ENCODE measurements at places on chromosomes 16 and 17.

DNA sequence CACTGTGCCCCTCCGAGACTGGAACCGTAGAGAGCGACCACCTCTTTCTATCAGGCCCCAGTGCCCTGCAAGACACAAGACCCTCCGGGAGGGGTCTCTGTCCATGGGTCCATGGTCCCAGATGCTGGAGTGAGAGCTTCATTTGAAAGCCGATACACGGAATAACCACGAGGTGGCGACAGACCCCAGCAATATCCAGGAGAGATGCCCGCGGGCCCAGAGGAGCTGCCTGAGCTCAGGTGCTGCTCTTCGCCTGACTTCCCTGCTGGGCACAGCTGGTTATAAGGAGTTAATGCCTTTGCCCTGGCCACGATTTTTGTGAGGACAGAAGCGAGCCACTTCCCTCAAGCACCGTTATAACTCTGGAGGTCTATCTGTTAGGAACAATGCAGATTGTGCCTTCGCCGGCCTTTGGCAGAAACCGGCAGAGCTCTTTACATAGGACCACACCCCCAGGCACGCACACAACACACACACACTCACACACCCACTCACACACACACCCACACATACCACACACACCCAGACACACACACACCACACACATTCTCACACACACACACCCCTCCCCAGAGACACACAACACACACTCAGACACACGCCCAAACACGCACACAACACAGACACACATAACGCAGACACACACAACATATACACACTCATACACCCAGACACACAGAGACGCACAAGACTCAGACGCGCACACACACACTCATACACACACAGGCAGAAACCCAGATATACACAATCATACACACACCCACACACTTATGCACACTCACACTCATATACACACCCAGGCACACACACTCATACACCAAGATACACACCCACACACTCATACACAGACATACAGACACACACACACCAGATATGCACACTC is 436.4 kb downstream of the SOX9 start:
- peak; percentile 31 for DNase-seq

DNA sequence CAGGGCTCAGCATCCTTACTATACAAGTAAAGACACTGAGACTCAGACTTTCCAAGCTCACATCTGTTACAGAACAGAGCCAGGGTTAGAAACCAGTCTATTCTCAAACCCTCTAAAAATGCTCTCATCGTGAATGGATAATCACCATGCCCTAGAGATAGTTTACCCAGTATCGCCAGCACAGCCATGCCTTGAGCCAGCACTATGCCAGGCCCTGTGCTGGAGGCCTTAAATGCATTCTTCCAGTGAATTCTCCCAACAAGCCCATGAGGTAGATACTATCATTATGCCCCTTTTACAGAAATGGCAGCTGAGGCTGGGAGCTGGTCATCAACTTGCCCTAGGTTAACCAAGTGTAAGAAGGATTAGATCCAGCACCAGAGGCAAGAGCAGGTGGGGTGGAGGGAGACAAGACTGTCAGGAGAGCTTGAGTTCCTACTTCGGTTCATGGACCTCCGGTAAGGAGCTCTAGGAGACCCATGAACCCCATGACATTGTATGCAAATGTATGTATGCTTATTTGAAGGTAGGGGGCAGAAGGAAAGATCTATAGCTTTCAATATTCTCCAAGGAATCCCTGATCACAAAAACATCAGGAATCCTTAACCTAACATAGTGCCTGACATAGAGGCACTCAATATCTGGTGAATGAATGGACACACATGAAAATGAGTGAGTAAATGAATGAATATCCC is 5.2 kb downstream of the KRT14 start:
- no peak for DNase-seq

DNA sequence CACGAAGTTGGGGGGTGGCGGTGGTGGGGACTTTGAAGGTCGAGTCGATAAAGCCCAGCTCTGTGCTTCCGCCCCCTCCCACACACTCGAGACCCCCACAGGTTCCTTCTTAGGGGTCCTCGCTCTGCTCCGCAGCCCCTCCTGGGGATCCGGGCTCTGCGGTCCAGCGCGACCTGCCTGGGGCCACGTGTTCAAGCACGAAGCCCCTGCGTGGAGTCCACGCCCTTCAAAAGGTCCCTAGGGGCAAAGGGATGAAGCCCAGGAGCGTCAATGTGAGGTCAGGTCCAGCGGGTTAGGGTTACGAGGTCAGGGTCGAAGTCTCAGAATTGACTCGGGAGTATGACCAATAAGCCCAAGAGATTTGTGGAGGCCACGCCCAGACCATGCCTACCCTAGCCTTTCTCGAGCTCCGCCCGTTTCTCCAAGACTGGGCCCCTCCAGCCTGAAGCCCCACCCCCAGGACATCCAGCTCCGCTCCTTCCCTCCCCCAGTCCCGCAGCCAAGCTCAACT is 786 bp upstream of the CACNA1G start:
- DNase-seq, result no peak

- no peak for DNase-seq
These were observed 4.8 kb downstream of the PLEKHH3 start for GRCh38 chr17:42672038-42672437.

- no peak for DNase-seq
These were observed 27.7 kb downstream of the SRL start for GRCh38 chr16:4214215-4214621.

- DNase-seq, result no peak
These were observed 705.5 kb upstream of the CDH8 start for GRCh38 chr16:62741692-62742091.

- DNase-seq, result no peak
These were observed 49.6 kb downstream of the PLD6 start for GRCh38 chr17:17156511-17156910.

GRCh38 chr17:65504141-65504540 is 57.3 kb downstream of the AXIN2 start:
- DNase-seq, result no peak

GRCh38 chr16:46629331-46630219 is 8.4 kb upstream of the SHCBP1 start:
- DNase-seq, result no peak

GRCh38 chr16:54938212-54939028 is 7.8 kb downstream of the IRX5 start:
- no peak for DNase-seq

- DNase-seq, result no peak
These were observed 38.8 kb downstream of the TMC6 start for GRCh38 chr17:78089576-78090281.

DNA sequence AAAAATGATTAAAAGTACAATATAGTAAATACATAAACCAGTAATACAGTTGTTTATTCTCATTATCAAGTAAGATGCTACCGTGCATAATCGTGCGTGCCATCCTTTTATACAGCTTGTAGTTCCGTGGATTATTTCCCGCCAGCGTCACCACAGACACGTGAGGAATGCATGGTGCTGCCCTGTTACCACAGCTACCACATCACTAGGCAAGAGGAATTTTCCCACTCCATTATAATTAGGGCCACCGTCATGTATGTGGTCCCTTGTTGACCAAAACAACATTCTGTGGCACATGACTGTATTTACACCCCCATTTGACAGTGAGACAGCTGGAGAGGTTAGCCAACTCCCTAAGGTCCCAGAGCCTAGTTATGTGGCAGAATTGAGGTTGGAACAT is 30.5 kb upstream of the LGALS9 start:
- DNase-seq, result no peak

DNA sequence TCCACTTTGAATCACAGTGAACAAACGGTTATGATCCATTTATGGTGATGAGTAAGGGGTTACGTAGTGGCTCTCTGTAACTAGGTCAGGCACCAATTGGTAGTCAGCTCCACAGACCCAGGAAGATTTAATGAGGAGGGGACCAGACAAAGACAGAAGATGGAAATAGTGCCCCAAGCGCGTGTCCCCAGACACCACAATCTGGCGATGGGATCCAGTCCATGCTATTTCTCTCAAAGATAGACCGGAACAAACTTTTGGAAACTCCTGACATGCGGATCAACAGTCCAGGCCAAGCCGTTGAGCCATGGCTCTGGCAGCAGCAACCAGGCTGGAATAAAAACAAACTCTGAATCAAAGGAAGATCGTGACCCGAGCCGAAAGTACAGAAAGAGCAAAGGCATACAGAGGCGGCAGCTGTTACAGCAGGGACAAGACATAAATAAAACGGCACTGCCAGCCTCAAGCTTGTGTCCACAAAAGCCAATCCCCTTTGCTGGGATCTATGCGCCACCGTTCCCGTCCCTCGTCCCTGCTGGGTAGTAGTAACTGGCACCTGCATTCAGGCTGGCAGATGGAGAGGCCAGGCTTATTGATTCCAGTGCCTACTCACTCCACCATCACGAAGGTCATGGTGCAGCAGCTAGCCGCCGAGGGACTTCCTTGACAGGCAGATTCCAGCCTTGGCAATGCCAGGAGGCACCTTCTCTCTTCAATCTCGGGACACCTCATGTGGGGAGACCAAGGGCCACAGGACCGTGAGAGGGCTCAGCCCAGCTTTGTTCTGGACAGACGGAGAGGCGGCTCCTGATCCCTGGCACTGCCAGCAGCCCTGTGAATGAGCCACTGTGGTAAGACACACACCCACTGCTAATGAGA is 50.2 kb downstream of the CDH11 start:
- no peak for DNase-seq

GRCh38 chr17:57327176-57327970 is 71.0 kb downstream of the MSI2 start:
- DNase-seq, result no peak
